ENCODE measurements at places on chromosomes 6 and 20.

DNA sequence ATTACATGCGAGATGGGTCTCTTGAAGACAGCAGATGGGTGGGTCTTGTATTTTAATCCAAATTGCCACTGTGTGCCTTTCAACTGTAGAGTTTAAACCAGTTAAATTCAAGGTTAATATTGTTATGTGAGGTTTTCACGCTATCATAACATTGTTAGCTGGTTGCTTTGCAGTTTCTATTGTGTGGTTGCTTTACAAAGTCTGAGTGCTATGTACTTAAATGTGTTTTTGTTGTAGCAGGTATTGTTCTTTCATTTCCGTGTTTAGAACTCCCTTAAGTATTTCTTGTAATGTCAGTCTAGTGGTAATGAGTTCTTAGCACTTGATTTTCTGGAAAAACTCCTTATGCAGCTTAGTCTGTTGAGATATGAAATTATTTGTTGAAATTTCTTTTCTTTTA, 193.3 kb downstream of the MOXD1 start:
- no peak for DNase-seq

GRCh38 chr6:141988954-141989705, 143.6 kb upstream of the GJE1 start:
- DNase-seq = peak; percentile 74

GRCh38 chr6:165573671-165574070, 89.4 kb downstream of the PDE10A start:
- no peak for DNase-seq

- no peak for DNase-seq
Measured at GRCh38 chr6:49913636-49914375, 47.5 kb upstream of the CRISP1 start.

- no peak for DNase-seq
Measured at GRCh38 chr6:1869308-1869707, 259.6 kb downstream of the FOXC1 start.

DNA sequence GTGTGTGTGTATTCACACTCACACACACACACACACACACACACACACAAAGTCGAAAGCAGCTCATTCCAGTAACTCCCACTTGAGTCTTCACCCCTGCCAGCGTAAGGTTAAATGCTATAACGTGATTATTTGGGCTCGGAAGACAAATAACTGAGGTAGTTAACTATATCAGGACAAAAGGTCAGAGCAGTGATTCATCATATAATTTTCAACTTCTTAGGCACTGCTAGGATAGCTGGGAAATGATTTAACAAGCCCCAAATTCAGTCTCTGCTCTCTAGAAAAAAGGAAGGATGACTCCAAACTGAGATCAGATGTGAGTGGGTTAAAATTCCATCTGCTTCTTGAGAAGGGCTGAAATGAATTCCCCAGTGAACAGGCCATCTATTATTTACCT, 30.7 kb downstream of the HDGFL1 start:
- no peak for DNase-seq

DNA sequence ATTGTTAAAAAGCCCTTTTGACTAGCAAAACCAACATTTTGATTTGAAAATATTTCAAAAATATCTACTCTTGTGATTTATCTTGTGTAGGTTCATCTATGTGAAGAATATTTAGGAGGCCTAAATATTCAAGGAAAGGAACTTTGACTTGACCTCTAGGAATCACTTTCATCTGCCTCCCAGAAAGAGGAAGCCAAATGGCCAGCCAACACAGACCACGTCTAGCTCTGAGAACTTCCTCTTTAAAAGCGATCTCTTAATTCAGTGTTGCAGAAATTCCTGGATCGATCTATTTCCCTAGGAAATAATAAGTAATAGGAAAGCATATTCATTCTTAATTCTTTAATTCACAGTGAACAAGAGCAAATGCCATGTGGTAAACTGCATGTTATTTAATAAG, 9.6 kb upstream of the MOXD1 start:
- DNase-seq = no peak

DNA sequence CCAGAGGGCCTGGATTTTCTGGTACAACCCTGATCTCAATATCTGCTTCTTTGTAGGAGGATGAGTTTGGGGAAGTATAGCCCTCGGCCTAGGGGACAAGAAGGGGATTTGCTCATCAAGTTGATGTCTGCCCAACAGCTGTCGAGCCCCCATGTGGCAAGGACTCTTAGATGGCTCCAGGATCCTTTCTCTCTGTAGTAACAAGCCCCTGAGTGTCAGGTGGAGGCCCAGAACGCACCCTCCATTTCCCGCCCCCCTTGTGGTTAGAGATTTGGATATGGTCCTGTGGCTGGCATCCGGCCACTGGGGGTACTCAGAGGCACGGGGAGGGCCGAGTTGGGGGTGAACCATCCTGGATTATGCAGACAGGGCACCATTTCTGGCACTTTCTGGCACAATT, 50.1 kb downstream of the CTCFL start:
- no peak for DNase-seq

DNA sequence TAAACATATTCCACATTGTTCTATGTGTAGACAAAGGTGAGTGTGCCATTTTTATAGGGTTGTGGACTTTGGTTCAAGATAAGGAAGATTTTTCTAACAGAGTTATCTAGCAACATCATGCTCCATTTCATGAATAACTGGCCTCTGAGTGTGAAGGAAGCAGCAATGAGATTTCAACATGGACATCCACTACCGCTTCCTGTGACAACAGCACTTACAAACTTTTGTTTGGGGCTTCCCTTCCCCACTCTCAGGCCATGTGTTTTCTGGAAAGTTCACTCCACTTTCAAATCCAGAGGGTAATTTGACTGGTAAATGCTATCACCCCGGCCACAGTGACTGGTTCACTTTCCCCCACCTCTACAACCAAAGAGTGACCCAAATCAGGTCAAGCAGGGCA, 38.1 kb upstream of the PROKR2 start:
- DNase-seq = no peak

DNA sequence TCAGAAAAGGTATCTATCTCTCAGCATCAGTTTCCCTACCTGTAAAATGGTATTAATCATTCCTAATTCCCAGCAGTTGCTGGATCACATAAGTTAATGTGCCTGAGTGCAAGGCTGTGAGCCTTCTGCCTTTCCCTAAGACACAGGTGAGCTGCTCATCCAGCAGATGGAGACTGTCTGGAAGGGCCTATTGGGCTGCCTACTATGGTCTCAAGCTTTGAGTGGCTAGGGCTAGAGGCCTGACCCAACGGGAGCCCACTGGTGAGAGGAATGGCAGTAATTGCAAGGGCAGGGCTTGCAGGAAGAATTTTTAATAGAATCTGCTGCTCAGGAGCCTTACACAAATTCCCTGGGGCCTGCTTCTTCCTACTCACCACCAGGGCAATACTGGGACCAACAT, 4.3 kb downstream of the KHDC1 start:
- no peak for DNase-seq

- no peak for DNase-seq
Measured at GRCh38 chr6:37882292-37882691, 62.8 kb downstream of the ZFAND3 start.

GRCh38 chr6:88141561-88142296, 24.4 kb downstream of the CNR1 start:
- no peak for DNase-seq

- DNase-seq = no peak
Measured at GRCh38 chr6:157710604-157711003, 112.4 kb upstream of the SNX9 start.

- no peak for DNase-seq
Measured at GRCh38 chr6:79431537-79431933, 105.7 kb downstream of the LCA5 start.

DNA sequence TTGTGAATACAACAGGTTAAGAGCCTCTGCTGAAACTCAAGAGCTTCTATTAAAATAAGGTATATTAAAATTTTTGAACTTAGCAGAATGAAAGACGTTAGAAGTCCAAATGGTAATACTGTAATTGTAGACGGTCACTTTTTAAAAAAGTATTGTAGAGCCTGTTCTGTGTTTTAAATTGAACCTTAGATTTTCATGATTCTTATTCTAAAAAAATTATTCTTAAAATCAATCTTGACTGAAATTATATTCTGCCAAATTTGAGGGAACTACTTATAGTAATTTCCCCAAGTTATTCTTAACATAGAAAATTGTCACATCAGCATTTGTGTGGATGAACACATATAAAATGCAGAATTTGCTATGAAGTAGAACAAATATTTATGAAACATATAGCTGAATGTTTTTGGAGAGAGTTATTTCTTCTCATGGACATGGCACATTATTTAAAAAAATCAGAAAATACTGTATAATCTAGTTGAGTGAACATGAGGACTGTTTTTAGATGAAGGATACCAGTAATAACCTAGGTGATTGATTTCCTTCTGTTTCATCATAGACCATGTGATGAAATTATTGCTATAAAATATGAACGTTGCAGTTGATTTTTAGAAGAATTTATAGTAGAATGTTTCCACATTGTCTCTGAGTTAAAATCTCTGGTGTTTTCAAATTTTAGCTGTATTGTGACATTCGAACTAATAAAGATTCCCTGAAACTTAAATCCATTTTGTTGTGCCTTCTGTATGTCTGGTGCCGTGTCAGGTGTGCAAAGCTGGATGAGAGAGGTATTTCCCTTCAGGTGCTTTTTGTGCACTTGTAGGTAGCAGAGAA, 2.8 kb downstream of the TBPL1 start:
- no peak for DNase-seq

GRCh38 chr6:83138118-83138722, 54.8 kb downstream of the PGM3 start:
- DNase-seq = no peak

- no peak for DNase-seq
Measured at GRCh38 chr6:167148021-167148420, 9.8 kb downstream of the GPR31 start.

DNA sequence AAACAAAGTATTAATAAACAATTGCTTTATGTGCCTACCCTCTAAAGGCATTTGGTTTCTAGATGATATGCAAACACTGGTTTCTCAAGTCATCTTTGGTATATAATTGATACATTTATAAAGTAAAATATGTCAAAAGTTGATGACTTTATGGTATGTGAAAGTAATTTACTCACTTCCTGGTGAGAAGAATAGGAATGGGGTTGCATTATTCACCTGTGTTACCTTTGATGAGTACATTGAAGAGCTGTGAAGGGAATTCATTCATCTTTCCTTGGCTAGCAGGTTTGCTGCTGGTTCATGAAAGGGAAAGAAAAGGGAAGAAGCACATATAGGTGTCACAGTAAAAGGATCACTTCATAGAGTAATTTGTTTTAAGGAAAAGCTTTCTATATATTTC, 20.4 kb downstream of the RNF217 start:
- DNase-seq = no peak

DNA sequence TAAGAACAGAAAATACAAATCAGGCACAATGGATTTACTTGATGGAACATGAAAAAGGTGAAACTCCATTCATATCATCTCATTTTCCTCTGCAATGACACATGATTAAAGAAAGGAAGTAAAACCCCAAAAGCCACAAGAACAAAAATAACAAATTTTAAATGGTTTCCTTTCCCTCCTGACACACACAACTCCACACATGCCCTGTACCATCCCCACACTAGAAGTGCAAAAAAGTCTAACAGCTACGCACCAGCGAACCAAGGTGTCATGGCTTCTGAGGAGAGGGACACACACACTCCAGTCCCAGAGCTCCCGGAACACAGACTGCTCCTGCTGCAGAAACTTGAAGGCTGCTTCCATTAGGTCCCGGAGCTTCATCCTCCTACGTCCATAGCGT, 25.3 kb downstream of the MDN1 start:
- no peak for DNase-seq

GRCh38 chr6:40247516-40248115, 313.4 kb upstream of the MOCS1 start:
- no peak for DNase-seq

- DNase-seq = no peak
Measured at GRCh38 chr6:56456785-56457184, 185.9 kb downstream of the DST start.

- peak; percentile 2 for DNase-seq
Measured at GRCh38 chr6:56567501-56567900, 75.2 kb downstream of the DST start.

DNA sequence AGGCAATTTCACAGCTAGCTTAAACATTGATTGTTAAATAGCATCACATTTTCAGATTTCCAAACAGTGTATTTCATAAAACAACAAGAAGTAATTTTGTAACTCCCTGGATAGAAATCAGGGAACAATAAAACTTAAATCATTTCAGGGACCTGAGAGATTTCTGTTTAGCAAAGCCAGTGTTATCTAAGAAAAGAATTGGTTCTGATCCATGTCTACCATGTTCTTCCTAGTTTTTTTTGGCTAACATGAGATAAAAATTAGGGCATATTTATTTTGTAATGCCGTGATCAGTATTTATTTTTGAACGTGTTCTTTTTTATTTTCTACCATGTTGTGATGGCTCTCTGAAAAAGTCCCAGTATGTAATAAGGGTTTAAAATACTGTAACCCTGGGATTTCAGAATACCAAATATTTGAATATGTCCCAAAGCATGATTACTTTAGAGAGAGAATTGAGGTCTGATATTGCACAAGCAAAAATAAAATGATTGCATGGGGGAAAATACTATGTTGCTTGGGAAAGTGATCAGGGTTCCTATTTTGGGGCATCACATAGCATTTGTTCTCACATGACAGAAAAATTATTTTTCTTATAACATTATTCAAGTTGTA, 188.7 kb upstream of the CEP162 start:
- no peak for DNase-seq

DNA sequence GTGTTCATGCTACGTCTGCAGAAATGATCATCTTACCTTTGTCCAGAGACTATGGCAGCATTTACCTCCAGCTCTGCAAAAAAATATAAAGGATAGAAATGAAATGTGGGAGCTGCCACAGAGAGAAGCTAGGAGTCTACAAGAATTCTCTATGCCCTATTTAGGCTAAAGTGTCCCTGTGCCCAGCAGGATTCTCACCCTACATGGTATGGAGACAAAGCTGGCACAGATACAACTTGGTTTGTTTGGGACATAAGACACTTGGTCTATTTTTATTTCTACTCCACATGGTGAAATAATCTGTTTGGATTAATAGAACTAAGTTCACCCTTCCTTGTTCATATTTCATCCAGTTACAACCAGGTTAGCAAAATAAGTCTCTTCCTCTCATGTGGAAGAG, 28.4 kb downstream of the TP53INP2 start:
- DNase-seq = no peak

GRCh38 chr6:46741910-46742309, 4.8 kb upstream of the ANKRD66 start:
- no peak for DNase-seq

DNA sequence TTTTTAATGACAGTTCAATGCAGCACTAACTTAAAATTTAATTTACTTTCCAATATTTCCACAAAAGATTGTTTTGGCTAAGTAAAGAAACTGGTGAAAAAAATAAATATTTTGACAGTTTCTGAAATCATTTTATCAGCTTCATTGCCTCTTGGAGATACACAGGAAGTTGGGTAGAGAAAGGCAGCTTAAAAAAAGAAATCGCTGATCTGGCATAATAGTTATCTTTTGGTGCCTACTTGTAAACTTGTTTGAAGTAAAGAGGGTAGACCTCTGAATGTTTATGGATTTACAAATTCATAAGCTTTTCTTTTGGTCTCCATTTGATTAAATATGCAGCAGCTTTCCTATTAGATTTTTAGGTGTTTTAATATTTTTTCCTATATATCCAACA, 103.4 kb downstream of the RTN4IP1 start:
- DNase-seq = no peak
